Ascending aorta (tissue), 2 donors: ENCODE measurements at places on chromosomes 4 and X.
A peak's percentile ranks its signal among the peaks of the same experiment; 100 is the strongest.

DNA sequence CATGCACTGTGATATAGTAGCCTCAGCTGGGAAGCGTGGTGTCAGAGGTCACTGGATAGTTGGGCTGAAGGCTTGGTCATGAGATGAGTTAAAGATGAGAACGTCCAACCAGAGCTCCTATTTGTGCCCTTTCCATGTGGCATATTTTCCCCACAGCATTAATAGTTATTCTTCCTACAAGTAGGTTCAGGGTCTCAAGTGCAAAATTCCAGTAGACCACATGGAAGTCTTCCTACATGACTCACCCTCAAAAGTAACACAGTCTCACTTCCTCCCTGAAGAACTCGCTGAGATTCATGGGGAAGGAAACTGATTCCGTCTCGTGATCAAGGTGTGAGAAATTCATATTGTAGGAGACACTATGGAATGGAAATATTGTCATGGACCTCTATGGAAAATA is 1212.5 kb upstream of the PRKX start:
- H3K27me3 ChIP-seq: no peaks in the 10 kb centered on the region
- no peak for DNase-seq
- no peak overlapping the region for H3K4me3 ChIP-seq
- no peaks in the 10 kb centered on the region for H3K4me1 ChIP-seq

- H3K4me3 ChIP-seq: no peak overlapping the region
- no peaks in the 10 kb centered on the region for H3K27me3 ChIP-seq
- H3K36me3 ChIP-seq: no peaks in the 10 kb centered on the region
- H3K4me1 ChIP-seq: no peaks in the 10 kb centered on the region
Measured at GRCh38 chr4:105119356-105119755, 27.3 kb upstream of the TET2 start.

DNA sequence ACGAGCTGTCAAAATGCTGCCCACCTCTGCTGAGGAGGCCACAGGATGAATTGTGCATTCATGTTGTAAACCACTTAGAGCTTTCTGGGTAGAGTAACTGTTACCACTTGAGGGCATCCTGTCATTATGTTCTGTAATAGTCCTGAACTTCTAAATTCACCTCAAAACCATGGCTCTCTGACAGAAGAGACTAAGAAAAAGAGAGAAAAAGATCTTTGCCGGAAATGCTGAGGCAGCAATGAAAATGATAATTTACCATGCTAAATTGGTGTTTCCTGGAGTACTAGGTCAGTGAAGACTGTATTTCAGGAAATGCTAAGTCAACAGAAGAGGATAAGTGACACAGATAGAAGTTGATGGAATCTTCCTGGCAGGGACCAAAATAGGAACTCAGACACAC is 942.3 kb upstream of the SLIT2 start:
- H3K27me3 ChIP-seq: no peaks in the 10 kb centered on the region
- DNase-seq: no peak
- H3K4me3 ChIP-seq: no peak overlapping the region
- H3K27ac ChIP-seq: no peak overlapping the region
- H3K36me3 ChIP-seq: no peaks in the 10 kb centered on the region
- no peaks in the 10 kb centered on the region for H3K4me1 ChIP-seq

GRCh38 chrX:21721195-21721594 is 36.7 kb downstream of the SMPX start:
- H3K4me3 ChIP-seq: no peak overlapping the region
- no peaks in the 10 kb centered on the region for H3K27me3 ChIP-seq
- no peak overlapping the region for H3K27ac ChIP-seq
- H3K4me1 ChIP-seq: no peaks in the 10 kb centered on the region
- no peak for DNase-seq

GRCh38 chrX:11528623-11529022 is 137.1 kb downstream of the ARHGAP6 start:
- H3K4me1 ChIP-seq: no peaks in the 10 kb centered on the region
- H3K27me3 ChIP-seq: no peaks in the 10 kb centered on the region
- H3K36me3 ChIP-seq: no peaks in the 10 kb centered on the region
- H3K4me3 ChIP-seq: no peak overlapping the region
- H3K27ac ChIP-seq: no peak overlapping the region

GRCh38 chr4:24794051-24794450 is 1.3 kb upstream of the SOD3 start:
- H3K4me3 ChIP-seq: peak overlapping the region; percentile 59
- H3K27ac ChIP-seq: peak overlapping the region; percentile 95
- peaks cover 25% of the 10 kb centered on the region for H3K4me1 ChIP-seq
- no peaks in the 10 kb centered on the region for H3K36me3 ChIP-seq

- H3K4me1 ChIP-seq: no peaks in the 10 kb centered on the region
- H3K27me3 ChIP-seq: no peaks in the 10 kb centered on the region
- H3K4me3 ChIP-seq: no peak overlapping the region
- H3K36me3 ChIP-seq: peaks cover 55% of the 10 kb centered on the region
- H3K27ac ChIP-seq: no peak overlapping the region
Measured at GRCh38 chr4:528835-529234, 29.8 kb downstream of the PIGG start.

DNA sequence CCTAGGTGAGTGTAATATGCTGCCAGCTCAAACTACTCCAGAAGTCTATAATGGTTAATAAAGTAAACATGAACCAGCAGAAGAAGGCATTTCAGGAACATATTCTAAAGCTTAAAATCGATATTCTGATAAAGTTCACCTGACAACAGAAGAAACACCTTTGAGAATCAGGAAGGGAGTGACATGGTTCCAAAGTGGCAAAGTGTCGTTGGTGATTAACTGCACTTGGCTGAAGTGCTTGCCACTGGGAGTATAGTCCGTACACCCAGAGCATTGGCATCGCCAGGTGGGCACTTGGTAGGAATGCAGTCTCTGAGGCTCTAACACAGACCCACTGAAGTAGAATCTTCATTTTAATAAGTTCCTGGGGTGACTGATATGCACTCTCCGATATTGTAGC is 76.0 kb upstream of the H2AZ1 start:
- no peak for DNase-seq
- no peak overlapping the region for H3K27ac ChIP-seq
- no peak overlapping the region for H3K4me3 ChIP-seq
- H3K27me3 ChIP-seq: no peaks in the 10 kb centered on the region
- H3K4me1 ChIP-seq: no peaks in the 10 kb centered on the region

GRCh38 chr4:66591968-66592367 is 921.7 kb upstream of the EPHA5 start:
- H3K36me3 ChIP-seq: no peaks in the 10 kb centered on the region
- no peak overlapping the region for H3K4me3 ChIP-seq
- no peaks in the 10 kb centered on the region for H3K4me1 ChIP-seq

- no peak overlapping the region for H3K4me3 ChIP-seq
- no peak for DNase-seq
- H3K36me3 ChIP-seq: no peaks in the 10 kb centered on the region
- no peaks in the 10 kb centered on the region for H3K27me3 ChIP-seq
- no peaks in the 10 kb centered on the region for H3K4me1 ChIP-seq
- no peak overlapping the region for H3K27ac ChIP-seq
Measured at GRCh38 chr4:30181512-30181911, 538.7 kb upstream of the PCDH7 start.

GRCh38 chr4:84232309-84233095 is 266.6 kb downstream of the NKX6-1 start:
- H3K36me3 ChIP-seq: no peaks in the 10 kb centered on the region
- no peak for DNase-seq
- H3K4me3 ChIP-seq: no peak overlapping the region
- no peak overlapping the region for H3K27ac ChIP-seq
- no peaks in the 10 kb centered on the region for H3K27me3 ChIP-seq

DNA sequence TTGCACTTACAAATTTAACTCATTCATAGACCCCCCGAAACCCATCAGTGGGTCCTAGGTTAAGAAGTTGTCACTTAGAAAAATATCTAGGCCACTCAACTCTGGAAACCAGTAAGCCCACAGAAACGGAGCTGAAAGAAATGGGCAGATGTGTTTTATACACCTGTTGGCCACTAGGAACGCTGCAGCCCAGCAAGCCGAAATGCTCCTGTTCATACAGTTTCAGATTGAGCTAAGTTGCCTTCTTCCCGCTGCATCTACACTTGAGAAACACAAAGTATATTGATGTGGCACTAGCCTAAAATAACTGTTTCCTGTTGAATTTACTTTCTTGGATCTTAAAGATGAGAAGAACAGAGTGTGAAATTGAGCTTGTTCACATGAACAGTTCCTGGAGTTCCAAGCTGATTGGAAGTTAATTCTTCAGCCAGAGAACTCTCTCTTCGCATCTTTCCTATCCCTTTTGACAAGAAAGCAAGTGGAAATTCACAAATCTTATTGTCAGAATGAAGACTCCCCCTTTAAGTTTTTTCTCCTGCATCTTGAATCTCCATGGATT is 174.1 kb downstream of the RBMX2 start:
- no peak overlapping the region for H3K4me3 ChIP-seq
- DNase-seq: no peak
- no peak overlapping the region for H3K27ac ChIP-seq
- no peaks in the 10 kb centered on the region for H3K36me3 ChIP-seq

DNA sequence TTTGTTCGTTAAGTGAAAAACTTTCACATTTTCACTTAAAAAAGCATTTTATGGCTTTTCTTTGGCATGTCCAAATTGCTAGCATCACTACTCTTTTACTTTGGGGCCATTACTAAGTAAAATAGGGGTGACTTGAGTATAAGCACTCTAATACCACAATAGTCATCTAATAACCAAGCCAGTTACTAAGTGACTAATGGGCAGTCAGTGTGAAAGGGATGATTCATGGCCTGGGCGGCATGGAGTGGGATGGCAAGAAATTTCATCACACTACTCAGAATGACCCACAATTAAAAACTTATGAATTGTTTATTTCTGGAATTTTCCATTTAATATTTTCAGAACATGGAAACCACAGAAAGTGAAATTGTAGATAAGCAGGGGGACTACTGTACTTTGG is 60.9 kb downstream of the BMP15 start:
- H3K4me3 ChIP-seq: no peak overlapping the region
- DNase-seq: no peak
- no peaks in the 10 kb centered on the region for H3K4me1 ChIP-seq
- H3K27ac ChIP-seq: no peak overlapping the region
- no peaks in the 10 kb centered on the region for H3K27me3 ChIP-seq
- H3K36me3 ChIP-seq: no peaks in the 10 kb centered on the region

GRCh38 chr4:103498161-103499070 is 221.4 kb downstream of the TACR3 start:
- no peaks in the 10 kb centered on the region for H3K4me1 ChIP-seq
- H3K27ac ChIP-seq: no peak overlapping the region
- no peaks in the 10 kb centered on the region for H3K27me3 ChIP-seq
- no peak overlapping the region for H3K4me3 ChIP-seq
- no peak for DNase-seq

DNA sequence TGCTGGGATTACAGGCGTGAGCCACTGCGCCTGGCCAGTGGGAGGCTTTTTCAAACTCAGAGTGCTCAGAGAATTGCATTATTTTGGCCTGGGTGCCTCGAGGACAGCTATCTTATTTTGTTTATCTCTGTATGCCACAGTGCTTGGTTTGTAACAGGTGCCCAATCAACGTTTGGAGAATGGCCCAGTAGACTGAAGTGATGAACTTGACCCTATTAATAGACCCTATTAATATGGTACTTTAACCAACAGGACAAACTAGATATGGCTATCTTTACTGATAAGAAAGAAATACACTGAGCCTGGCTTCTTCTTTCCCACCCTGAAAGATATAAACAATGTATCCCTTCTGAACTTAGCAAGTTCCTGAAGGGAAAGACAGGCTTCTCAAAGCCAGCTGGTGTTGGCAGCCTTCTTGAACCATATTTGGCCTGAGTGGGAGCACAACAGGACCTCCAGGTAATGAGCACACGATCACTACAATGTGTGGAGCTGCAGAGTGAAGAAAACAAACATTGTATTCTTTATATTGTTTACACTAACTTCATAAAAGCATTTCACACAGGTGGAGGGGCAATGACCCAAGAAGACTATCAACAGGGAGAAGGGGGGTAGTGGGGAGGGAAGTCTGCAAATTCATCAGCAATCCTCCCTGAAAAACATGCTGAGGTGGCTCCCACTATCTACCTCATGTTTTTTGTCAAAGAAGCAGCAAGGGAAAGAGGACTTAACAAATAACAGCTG is 41.7 kb downstream of the PRPS1 start:
- H3K4me1 ChIP-seq: peaks cover 17% of the 10 kb centered on the region
- no peak for DNase-seq
- H3K27ac ChIP-seq: no peak overlapping the region
- H3K36me3 ChIP-seq: no peaks in the 10 kb centered on the region
- H3K27me3 ChIP-seq: no peaks in the 10 kb centered on the region

DNA sequence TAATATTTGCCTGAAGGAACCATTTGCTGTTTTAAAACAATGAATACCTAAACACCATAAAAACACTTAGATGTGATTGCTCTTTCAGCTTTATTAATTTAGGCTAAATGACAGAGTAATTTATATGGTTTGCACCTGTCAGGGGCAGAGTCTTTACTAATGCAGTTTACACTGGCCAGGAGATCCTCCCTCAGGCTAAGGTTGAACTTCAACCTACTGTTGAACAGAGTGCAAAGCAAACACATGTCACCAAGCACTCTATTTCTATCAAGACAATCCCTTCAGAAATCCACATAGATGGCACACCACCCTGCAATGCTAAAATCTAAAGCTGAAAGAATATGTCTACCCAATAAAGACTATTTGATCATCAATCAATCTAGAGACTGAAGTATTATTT is 147.3 kb downstream of the KLHL13 start:
- no peaks in the 10 kb centered on the region for H3K4me1 ChIP-seq
- no peak for DNase-seq
- H3K27me3 ChIP-seq: no peaks in the 10 kb centered on the region
- no peak overlapping the region for H3K4me3 ChIP-seq
- no peak overlapping the region for H3K27ac ChIP-seq
- no peaks in the 10 kb centered on the region for H3K36me3 ChIP-seq

DNA sequence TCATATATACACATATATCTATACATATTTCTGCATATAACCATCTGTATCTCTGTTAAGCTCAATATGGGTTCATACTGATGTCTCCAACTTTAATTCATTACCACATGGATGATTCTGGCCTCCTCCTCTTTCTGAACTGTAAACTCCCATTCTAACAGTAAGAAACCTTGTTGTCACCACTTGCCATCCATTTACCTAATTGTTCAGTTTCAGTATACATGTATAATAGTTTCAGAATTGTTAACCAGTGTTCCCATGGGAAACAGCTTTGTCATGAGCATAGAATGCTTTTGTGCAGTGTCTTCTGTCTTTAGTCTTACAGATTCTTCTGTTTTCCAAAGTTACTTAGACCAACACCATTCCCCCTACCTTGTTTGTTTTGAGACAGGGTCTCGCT is 35.9 kb downstream of the SLC9A6 start:
- no peaks in the 10 kb centered on the region for H3K4me1 ChIP-seq
- H3K36me3 ChIP-seq: no peaks in the 10 kb centered on the region
- no peak overlapping the region for H3K4me3 ChIP-seq
- no peaks in the 10 kb centered on the region for H3K27me3 ChIP-seq
- DNase-seq: no peak
